ENCODE measurements at places on chromosomes 5 and 9.

GRCh38 chr5:169634606-169635005 lies 2.5 kb upstream of the DOCK2 start:
- no peak for DNase-seq

- no peak for DNase-seq
Measured at GRCh38 chr5:33401482-33402390, 39.0 kb upstream of the TARS1 start.

DNA sequence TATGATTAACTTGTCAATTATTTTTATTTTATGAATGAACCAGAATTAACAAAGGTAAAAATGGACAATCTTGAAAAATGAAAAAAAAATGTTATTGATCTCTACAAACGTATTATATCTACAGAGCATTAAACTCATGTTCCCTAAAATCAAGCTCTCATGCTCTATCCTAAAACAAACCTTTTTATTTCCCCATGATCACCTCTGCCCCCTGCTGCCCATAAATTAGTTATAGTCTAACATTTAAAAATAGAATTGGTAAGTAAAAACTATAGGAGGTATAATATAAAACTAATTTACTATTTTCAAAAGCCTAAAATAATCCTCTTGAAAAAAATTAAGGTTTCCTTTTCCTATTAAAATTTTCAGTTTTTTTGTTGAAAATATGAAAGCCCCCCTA lies 168.0 kb upstream of the POU5F2 start:
- DNase-seq: no peak

GRCh38 chr9:116877072-116877471 lies 190.0 kb downstream of the TRIM32 start:
- no peak for DNase-seq

DNA sequence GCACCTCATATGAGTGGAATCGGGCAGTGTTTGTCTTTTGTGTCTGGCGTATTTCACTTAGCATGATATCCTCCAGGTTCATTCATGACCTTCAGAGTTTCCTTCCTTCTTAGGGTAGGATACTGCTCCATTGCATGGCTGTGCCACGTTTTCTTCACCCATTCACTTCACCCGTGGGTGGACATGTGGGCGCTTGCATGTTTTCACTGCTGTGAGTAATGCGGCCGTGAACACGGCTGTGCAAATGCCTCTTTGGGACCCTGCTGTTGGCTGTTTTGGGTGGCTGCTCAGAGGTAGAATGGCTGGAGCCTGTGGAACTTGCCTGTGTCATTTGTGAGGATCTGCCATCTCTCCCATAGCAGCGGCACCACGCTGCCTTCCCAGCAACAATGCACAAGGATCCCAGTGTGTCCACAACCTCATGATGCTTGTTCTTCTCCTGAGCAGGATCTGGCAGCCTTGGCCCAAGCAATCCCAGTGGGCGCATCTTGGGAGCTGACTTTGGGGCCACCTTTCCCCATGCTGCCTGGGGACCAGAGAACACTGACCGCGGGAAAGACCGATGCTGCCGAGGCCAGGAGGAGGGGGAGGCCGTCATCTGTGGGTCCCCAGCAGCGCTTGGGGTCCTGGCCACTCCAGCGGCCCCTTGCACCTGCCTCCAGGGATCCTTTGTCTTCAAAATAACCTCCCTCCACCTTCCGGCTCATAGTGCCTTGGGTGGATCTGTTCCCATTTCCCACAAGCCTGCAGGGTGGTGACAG lies 2.3 kb upstream of the SCGB3A1 start:
- no peak for DNase-seq

- DNase-seq: no peak
Measured at GRCh38 chr9:19484699-19485098, 75.9 kb downstream of the ACER2 start.

- no peak for DNase-seq
Measured at GRCh38 chr5:160978944-160979343, 126.9 kb upstream of the ATP10B start.

GRCh38 chr5:87069974-87070608 lies 197.6 kb upstream of the RASA1 start:
- no peak for DNase-seq

GRCh38 chr5:168176251-168176650 lies 115.2 kb upstream of the WWC1 start:
- no peak for DNase-seq

GRCh38 chr5:40514976-40515375 lies 164.7 kb upstream of the PTGER4 start:
- no peak for DNase-seq

- DNase-seq: no peak
Measured at GRCh38 chr5:150398722-150399523, 13.8 kb downstream of the CD74 start.

DNA sequence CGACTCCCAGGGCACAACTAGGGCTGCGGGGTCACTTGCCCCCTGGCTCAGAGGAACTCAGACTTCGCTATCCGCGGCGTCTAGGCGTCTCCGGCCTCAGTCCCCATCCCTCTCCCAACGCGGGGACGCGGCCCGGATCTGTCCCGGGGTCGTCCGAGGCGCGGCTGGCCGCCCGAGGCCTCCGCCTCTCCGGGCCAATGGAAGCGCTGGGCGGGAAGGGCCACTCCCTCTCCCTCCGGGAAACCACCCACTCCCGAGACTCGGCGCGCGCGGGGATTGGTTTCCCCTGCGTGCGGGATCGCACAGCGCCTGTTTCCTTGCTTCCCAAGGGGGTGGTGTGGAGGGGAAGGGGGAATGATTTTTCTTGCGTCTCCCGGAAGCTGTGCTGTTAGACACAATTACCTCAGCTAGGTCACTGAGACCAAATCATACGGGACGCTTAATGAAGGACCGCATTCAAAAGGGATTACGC lies 38.3 kb downstream of the NR2F1 start:
- DNase-seq: peak; percentile 91

DNA sequence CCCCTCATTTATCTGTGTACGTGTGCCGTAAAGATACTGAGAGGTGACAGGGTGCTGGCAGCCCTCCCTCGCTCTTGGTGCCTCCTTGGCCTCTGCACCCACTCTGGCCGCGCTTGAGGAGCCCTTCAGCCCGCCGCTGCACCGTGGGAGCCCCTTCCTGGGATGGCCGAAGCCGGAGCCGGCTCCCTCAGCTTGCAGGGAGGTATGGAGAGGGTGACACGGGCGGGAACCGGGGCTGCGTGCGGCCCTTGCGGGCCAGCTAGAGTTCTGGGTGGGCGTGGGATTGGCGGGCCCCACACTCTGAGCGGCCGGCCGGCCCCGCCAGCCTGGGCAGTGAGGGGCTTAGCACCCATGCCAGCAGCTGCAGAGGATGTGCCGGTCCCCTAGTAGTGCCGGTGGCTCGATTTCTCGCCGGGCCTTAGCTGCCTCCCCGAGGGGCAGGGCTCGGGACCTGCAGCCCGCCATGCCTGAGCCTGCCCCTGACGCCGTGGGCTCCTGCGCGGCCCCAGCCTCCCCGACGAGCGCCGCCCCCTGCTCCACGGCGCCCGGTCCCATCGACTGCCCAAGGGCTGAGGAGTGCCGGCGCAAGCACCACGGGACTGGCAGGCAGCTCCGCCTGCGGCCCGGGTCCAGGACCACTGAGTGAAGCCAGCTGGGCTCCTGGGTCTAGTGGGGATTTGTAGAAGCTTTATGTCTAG lies 21.6 kb downstream of the NKX2-5 start:
- no peak for DNase-seq

DNA sequence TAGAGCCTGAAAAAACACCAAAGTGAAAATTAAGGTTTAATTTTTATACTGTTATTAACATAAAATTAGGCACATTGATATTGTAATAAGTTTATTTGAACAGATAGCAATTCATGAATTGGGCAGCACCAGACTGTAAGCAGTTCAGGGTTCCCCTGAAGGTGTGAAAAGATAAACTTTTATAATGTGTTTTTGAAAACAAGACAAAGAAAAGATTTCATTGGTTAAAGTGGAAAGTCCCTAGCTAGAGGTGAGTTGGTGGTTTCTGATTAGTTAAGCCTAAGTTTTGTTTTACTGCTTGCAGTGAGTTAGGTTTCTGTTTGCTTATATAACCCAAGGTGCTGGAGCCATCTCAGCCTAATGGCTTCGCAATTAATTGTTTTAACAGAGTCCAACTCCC lies 96.5 kb upstream of the RPS23 start:
- no peak for DNase-seq

- peak; percentile 61 for DNase-seq
Measured at GRCh38 chr5:80255811-80256712, at the start of gene SERINC5. Gene SERINC5 (minus strand): TSS chr5:80256048. CDS start chr5:80255922, 126 bp downstream.

DNA sequence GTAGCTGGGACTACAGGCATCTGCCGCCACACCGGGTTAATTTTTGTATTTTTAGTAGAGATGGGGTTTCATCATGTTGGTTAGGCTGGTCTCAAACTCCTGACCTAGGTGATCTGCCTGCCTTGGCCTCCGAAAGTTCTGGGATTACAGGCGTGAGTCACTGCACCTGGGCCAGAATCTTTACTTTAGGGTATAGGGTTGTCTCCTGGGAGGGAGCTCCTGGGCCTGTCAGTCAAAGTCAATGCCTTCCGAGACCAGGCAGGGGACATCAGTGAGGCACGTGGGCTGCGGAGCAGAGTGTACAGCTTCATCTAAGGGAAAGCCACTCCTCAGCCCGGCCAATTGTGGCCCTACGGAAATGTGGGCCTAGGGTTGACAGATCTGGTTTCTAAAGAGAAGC lies 108.6 kb downstream of the FGF18 start:
- no peak for DNase-seq

DNA sequence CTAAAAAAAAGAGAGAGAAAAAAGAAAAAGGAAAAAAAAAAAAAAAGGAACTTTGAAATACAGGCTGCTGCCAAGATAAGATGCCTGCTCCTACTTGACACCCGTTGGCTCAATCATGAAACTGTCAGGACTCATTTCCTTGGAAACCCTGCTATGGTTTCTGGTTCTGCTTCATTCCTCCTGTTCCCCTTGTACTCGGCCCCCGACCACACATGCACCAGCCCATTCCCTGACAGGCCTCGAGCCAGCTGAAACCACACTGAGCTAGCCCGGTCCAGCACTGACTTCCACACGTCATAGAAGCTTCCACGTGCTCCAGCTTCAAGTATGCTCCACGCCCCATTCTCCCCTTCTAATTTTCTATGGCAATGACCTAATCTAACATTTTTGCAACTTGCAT lies 93.2 kb downstream of the MYO10 start:
- no peak for DNase-seq

DNA sequence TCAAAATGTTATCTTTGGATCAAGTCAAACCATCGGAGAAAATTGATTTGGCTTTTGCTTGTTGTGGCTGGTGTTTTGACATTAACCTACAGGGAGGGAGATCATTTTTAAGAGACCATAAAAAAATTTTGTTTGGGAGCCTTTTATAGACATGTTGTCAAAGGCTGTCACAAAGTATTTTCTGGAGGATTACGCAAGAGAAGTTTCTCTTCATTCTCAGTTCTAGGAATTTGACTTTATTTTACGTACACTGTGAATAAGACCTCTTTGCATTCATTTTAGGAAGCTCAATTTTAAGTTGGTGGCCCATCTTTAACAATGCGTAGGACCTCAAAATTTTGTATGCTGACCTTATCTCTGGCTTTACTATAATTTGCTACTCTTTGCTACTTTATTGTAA lies 50.2 kb upstream of the SLC44A1 start:
- no peak for DNase-seq

GRCh38 chr5:135131801-135132680 lies 98.0 kb upstream of the PITX1 start:
- no peak for DNase-seq

- no peak for DNase-seq
Measured at GRCh38 chr5:10673407-10673806, 87.6 kb downstream of the DAP start.

- DNase-seq: no peak
Measured at GRCh38 chr9:136244122-136244968, 1.3 kb downstream of the QSOX2 start.

- DNase-seq: no peak
Measured at GRCh38 chr5:68467794-68468193, 252.2 kb downstream of the PIK3R1 start.
